AML-193 (cell line): ENCODE measurements at places on chromosomes 5 and 9.
A peak's percentile ranks its signal among the peaks of the same experiment; 100 is the strongest.

- DNase-seq, result no peak
Observed at GRCh38 chr9:117368684-117369230, 46.1 kb downstream of the ASTN2 start.

DNA sequence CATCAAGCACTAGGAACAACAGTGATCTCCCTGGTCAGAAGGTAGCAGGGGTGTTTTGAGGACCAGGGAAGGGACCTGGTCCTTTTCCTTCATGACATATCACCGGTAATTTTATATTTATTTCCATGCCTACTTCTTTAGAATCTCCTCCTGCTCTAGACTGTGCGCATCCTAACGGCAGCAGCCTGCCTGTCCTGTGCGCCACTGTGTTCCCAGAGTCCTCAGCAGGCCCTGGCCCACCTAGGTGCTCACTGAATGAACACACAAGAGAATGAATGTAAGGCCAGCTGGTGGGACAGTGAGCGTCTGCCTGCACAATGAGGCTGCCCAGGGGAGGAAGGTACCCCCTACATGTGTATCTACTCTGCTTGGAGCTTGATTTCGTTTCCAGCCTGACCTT is 51.5 kb downstream of the C5orf15 start:
- no peak for DNase-seq

- no peak for DNase-seq
Observed at GRCh38 chr9:99491408-99492158, 269.5 kb downstream of the SEC61B start.

- DNase-seq, result no peak
Observed at GRCh38 chr5:35920890-35921289, 17.5 kb downstream of the CAPSL start.

- DNase-seq, result no peak
Observed at GRCh38 chr5:65776441-65777141, 54.6 kb downstream of the NLN start.

- DNase-seq, result no peak
Observed at GRCh38 chr5:74627646-74628279, 12.8 kb downstream of the ENC1 start.

DNA sequence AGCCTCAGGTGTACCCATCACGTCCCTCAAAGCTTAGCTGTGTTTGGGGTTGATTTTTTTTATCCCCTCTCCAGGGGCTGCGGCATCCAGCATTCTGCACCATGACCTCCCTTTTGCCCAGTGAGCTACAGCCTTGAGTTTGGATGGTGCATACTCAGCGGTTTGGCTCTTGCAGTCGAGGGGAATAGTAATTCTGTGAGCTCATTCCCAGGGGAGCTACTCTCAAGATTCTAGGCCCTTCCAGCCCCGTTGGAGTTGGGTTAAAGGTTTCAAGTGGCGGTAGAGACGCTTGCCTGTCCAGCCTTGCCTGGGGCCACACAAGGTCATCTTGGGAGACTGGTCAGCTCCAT is 102.2 kb upstream of the SPRY4 start:
- no peak for DNase-seq

- DNase-seq, result no peak
Observed at GRCh38 chr5:2166979-2167377, 284.3 kb upstream of the IRX4 start.

DNA sequence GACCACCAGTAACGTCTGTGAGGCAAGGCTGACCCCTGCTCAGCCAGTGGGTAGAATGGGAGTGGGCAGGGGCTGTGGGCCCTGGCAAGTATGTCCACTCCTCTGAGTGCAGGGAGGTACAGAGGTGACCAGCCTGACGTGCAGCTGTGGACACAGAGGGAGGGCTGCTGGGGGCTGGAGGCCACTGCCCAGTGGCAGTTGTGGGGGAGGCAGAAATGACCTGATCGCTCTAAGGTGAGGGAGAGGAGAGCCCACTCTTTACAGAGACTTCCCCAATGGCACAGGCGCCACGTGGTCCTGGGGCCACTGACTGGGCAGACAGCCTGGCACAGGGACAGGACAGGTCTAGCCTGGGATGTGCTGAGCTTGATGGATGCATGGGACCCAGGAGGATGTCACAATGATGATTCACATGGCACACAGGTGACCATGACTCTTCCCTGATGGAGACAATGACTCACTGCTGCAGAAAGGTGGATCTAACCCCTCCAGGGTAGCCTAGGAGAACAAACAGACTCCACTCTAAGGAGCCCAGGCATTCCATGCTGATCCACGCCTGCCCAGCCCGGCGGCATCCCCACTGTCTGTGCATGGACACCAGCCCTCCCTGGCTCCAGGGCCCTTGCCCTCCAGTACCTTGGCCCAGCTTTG is 7.7 kb downstream of the LPCAT1 start:
- DNase-seq, result no peak

- no peak for DNase-seq
Observed at GRCh38 chr9:12698986-12699385, 5.8 kb downstream of the TYRP1 start.

- DNase-seq, result no peak
Observed at GRCh38 chr5:159712672-159713071, 203.6 kb upstream of the ADRA1B start.

DNA sequence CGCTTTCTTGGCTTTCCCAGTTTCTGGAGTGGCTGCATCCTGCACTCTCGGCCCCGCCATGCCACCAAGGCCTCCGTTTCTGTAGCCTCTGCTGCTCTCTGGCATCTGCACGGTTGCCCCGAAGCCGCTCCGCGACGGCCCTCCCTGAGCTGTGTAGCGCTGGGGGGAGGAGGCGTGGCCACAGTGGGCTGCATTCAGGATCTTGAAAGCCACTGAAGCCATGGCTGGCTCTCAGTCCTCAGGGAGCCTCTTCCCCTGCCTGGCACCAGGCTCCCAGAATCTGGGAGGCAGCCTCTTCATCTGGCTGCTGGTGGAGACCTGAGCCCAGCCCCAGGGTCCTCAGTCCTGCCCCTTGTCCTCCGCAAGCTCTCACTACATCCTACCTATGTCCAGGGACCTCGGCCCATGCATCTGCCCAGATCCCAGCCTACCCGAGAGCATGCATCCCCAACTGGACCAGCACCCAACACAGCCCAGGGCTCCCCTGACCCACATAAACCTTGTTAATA is 25.1 kb downstream of the PAEP start:
- no peak for DNase-seq

DNA sequence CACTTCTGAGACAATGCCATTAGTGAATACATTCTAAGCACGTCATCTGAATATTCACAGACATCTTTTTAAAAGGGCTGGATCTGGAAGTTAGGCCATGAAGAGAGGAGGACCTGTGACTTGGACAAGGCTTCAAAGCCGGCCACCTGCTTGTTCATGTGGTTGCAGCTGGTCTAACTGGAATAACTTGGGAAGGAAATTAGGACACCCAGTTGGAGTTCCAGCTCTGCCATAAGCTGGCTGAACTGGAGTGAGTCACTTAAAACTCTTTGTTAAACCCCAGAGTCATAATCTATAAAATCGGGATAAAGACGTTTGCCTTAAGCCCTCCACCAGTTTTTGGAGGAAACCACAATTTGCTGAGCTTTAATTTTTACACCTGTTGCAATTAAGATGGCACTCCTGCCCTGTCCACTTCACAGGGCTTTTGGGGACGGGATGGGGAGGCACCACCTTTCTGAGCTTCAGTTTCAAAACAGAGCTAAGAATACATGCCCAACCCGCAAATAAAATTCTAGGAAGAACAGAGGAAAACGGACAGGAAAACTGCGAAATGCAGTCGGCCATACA is 536 bp upstream of the STX17 start:
- no peak for DNase-seq

DNA sequence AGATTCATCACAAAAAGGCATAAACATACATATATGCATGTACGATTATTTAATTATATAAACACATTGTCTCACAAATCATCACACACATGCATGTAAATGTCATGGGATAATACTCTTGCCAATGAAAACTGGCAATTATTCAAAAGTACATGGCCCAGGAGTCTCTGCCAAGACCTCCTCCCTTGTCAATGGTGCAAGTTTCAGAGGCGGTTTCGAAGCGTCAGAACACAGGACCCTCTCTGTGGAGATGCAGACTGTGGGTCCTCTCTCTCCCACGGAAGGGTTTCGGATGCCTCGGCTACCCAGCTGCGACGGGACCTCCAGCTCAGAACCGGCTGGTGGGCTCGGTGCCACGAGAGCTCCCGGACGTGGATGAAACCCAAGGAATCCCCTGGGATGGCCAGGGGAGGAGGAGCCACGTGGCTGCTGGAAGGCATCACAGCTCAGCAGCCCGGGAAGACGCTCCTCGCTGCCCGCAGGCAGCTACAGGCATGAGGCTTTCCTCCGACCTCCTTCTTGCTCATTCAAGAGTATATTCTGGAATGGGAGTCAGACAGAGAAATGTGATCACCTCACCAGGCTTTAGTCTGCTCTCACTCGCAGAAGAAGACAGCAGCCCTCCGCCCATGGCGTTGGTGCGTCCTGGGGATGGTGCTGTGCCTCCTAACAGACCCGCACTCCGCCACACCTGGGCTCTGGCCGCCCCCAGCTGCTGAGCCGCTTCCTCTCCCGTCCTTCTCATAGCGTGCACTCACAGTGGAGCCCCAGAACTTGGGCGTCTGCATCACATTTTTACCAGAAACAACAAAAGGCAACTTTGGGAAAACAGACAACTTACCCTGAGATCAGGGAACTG is 308.8 kb downstream of the IRX2 start:
- DNase-seq, result no peak

- DNase-seq, result no peak
Observed at GRCh38 chr5:123708074-123708806, 196.3 kb downstream of the CSNK1G3 start.

- no peak for DNase-seq
Observed at GRCh38 chr5:40385544-40385943, 294.2 kb upstream of the PTGER4 start.

DNA sequence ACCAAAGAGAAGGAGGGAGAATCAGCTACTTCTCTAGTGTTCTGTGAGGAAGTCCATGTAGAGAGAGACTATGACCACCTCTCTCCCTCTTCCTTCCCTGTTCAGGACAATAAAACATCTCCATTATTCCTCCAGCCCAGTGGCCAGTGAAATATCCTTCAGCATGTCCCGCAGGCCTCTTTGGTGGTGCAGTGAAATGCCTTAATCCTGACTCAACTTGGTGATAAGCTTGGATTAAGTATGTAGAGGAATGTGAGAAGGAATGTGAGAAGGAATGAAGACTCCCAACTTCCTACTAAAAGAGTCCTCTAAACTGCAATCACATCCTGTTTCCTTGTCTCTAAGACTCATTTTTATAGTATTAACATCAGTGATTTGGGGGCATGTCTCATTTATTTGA is 167.3 kb downstream of the TRPM3 start:
- DNase-seq, result no peak

DNA sequence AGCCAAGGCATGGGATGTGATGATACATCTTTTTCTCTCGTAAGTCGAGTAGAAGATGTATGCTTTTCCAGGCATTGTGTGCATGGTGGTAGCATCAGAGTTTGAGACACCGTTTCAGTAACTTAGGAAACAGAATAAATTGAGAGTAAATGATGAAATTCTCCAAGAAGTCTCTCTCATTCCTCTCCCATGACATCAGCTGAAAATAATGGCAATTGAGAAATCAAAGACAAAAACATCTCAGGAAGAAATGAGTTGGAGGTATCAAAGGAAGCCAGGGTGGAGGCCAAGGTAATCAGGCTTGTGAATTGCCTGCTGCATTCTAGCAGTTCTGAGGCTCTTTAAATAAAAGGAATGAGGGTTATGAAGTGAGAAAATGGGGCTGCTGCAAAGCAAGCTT is 53.9 kb downstream of the SGCD start:
- no peak for DNase-seq

DNA sequence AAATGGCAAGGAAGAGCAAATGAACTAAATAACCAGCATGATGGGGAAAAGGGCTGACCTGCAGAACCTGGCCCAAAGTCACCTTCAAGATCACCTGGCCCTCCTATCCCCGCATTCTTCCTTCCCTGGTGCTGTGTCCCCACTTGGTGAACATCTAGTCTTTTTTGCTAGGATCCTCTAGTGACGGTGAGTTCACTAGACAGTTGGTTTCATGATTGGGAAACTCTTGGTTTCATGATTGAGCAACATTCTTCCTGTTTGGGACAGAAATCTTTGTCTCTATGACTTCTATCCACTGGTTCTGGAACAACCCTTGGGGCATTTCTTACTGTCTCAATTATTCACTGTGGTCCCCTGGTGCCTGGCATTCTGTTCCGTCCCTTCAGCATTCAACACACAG is 50.2 kb upstream of the DAB2IP start:
- peak; percentile 93 for DNase-seq

DNA sequence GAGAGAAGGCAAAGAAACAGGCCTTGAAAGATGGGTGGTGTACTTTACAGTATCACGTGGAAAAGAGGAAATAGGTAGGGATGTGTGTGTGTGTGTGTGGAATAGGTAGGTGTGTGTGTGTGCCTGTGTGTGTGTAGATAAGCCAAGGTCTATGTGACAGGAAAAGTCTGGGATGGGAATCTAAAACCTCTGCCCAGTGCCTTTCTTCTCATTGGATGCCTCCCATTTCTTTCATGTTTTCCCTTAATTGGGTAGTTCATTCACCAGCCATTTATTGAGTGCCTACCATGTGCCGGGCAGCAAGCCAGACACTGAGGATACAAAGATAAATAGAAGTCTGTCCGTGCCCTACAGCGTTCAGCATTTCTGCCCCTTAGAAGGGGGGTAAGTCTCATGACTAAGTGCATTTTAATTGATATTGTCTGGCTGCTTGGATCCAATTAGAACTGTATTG is 1.0 kb downstream of the URM1 start:
- no peak for DNase-seq

- no peak for DNase-seq
Observed at GRCh38 chr5:35908814-35909213, 29.6 kb downstream of the CAPSL start.

- no peak for DNase-seq
Observed at GRCh38 chr9:18362901-18363685, 110.9 kb upstream of the ADAMTSL1 start.

- DNase-seq, result no peak
Observed at GRCh38 chr5:28903643-28904042, 1865.3 kb upstream of the CDH9 start.

- DNase-seq, result no peak
Observed at GRCh38 chr9:136249877-136250559, 4.4 kb upstream of the QSOX2 start.

- DNase-seq, result no peak
Observed at GRCh38 chr5:73117088-73117740, 3.2 kb upstream of the TMEM171 start.

DNA sequence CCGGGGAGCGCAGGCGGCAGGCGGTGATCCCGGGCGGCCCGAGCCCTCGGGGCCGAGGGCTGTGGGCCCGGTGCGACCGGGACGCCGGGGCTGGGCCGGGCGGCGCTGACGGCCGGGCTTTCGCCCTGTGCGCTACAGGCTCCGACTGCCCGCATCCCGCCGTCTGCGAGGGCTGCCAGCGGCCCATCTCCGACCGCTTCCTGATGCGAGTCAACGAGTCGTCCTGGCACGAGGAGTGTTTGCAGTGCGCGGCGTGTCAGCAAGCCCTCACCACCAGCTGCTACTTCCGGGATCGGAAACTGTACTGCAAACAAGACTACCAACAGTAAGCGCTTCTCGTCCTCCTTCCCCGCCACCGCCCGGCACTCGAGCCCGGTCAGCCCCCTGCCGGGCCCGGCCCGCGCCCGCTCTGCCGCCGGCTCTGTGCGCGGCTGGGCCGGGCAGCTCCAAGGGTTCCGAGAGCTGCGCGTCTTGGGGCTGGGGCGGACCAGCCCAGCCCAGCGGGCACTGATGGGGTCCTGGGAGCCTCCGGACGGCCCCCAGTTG is 1.6 kb downstream of the LMX1B start:
- no peak for DNase-seq
